KG1 (cell line): ENCODE measurements at places on chromosomes 7 and 10.

GRCh38 chr7:97024209-97025129 lies at the start of gene DLX5:
DLX5 (minus strand) TSS chr7:97024831; CDS start chr7:97024623, 208 bp downstream.
- no peak for DNase-seq

DNA sequence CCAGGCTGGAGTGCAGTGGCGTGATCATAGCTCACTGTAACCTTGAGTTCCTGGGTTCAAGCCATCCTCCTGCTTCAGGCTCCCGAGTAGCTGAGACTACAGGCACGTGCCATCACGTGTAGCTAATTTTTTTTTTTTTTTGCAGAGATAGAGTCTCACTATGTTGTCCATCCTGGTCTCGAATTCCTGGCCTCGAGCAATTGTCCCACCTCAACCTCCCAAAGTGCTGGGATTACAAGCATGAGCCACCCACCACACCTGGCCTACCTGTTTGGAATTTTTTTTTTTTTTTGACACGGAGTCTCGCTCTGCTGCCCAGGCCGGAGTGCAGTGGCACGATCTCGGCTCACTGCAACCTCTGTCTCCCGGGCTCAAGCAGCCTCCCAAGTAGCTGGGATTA lies 117.1 kb upstream of the PARD3 start:
- DNase-seq: no peak

DNA sequence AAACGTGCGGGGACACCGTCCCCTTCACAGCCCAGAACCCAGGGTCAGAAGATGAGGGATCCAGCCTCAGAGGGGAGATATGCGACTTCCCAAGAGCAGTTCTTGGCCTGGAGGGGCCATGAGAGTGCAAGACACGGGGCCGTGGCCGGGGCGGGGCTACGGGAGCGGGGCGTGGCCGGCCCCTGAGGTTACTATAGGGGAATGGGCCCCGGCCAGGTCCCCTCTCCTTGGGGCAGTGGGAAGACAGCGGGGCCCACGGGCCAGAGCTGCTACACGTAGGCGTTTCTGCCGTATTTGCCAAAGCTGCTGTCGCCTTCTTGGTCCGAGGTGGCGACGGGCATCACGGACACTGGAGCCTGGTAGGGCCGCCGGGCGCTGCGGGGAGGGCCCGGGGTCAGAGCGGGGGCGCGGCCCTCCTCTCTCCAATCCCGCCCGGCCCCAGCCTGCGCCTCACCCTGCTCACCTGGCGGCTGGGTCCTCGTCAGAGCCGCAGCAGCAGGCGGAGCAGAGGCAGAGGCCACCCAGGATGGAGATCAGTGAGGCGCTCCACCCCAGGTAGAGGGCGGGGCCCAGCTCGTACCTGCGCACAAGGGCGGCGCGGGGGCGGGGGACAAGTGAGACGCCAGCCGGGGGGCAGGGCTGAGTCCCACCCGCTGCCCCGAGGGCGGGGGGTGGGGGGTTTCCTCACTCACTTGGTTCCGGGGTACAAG lies 5.3 kb downstream of the CLDN15 start:
- no peak for DNase-seq

DNA sequence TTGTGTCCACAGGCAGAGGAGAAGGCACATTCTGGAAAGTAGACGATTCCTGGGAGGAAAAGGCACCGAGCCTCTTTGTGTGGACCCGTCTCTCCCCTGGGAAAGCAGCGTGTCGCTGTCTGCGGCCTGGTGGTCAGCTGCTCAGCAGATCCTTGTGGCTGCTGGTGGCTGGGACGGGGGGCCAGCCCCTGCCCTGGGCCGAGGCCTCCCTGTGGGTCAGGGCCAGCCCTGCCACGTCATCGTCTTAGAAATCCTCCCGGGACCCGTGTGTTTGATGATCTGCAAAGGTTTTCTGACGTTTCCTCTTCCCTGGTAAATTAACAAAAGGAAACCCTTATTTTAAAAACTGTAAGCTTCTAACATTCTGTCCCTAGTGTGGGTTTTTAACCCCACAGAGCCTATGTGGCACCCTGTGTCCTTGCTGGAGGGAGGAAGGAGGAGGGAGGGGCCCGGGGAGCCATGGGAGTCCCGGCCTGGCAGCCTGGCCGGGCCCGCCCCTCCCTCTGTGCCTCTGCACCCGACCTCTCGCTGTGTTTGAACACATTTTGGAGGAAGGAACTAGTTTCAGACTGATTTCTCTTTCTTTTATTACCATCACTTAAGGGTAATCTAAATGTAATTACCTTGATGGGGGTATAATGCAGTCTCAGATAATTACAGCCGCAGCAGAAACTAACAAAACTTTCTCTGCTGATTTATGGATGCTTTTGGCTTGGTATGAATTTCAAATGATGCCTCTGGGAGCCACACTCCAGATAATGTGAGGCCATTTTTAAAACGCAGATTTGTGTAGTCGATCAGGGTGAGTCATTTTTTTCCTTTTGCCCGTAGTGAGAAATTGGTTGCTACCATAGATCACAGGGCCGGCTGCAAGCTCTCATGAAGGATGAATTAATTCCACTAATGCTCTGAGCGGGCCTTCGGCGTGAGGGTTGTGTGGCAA lies 85.5 kb downstream of the NKX6-2 start:
- DNase-seq: no peak

GRCh38 chr10:43317422-43317821 lies 50.6 kb upstream of the RASGEF1A start:
- DNase-seq: no peak

DNA sequence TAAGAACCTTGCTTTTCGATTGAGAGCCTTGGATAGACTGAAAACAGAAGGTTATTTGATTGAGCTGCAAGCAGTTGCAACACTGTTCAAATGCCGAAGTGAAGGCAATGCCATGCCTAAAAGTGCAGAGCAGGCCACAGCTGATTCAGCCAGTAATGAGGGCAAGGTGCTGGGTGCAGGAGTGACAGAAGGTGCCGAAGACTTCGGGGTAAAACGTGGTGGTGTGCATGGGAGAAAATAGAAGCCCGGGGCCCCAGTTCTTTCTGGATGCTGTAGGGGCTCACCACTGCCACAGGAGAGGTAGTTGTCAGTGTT lies 43.6 kb upstream of the GATAD1 start:
- no peak for DNase-seq
